ENCODE measurements at places on chromosomes 4 and X. TPM values are rescaled to one million over a fixed set of nuclear protein-coding genes. Genes with fewer than 3 reads are reported as not detected.

UGT2B11 gene
- total RNA-seq = not detected

ANOS1 gene
- 18.8 TPM for total RNA-seq

ETDB gene
- total RNA-seq = not detected

PWWP3B gene
- total RNA-seq = 0.13 TPM

TKTL2 gene
- total RNA-seq = not detected

CHRDL1 gene
- 0.03 TPM for total RNA-seq

APBB2 gene
- 47.6 TPM for total RNA-seq

GPR143 gene
- total RNA-seq = not detected

PAGE5 gene
- total RNA-seq = not detected

FGF2 gene
- 174 TPM for total RNA-seq

ATRX gene
- 65.3 TPM for total RNA-seq

INTS6L gene
- 3.6 TPM for total RNA-seq

COPS4 gene
- 69.8 TPM for total RNA-seq

GPR78 gene
- 0.78 TPM for total RNA-seq

BRS3 gene
- not detected for total RNA-seq

GLOD5 gene
- total RNA-seq = not detected

CT45A5 gene
- not detected for total RNA-seq

PDLIM3 gene
- 62.4 TPM for total RNA-seq

PRR32 gene
- not detected for total RNA-seq

ADH1B gene
- total RNA-seq = 22.1 TPM

ADAM29 gene
- total RNA-seq = not detected

GCNA gene
- 2.9 TPM for total RNA-seq

CSAG3 gene
- total RNA-seq = not detected

JADE3 gene
- 6.4 TPM for total RNA-seq

RP2 gene
- 14.2 TPM for total RNA-seq

PCDH18 gene
- 119 TPM for total RNA-seq

PLP1 gene
- 0.46 TPM for total RNA-seq

PRKX gene
- 14.3 TPM for total RNA-seq

MAGEA2B gene
- total RNA-seq = not detected

CITED1 gene
- not detected for total RNA-seq

VCX2 gene
- not detected for total RNA-seq

ZFP92 gene
- total RNA-seq = 0.23 TPM

PLXNB3 gene
- 15.2 TPM for total RNA-seq

SRPK3 gene
- total RNA-seq = 3.6 TPM

ALAS2 gene
- total RNA-seq = not detected

UCHL1 gene
- total RNA-seq = 213 TPM

NDNF gene
- total RNA-seq = 4.9 TPM

TFDP3 gene
- not detected for total RNA-seq

WDR1 gene
- total RNA-seq = 523 TPM

UCP1 gene
- not detected for total RNA-seq

GAB3 gene
- total RNA-seq = 2.7 TPM

SRPX2 gene
- 210 TPM for total RNA-seq

P2RY4 gene
- 0.13 TPM for total RNA-seq

FRMPD4 gene
- 1.7 TPM for total RNA-seq

GYPA gene
- total RNA-seq = not detected

HTN3 gene
- total RNA-seq = not detected

UGT2B7 gene
- total RNA-seq = not detected

RPA4 gene
- 1.2 TPM for total RNA-seq

DMP1 gene
- not detected for total RNA-seq

PIM2 gene
- total RNA-seq = 4.7 TPM

All from smooth muscle cell of the pulmonary artery (primary cell).